ENCODE measurements at places on chromosomes 2 and 18.

DNA sequence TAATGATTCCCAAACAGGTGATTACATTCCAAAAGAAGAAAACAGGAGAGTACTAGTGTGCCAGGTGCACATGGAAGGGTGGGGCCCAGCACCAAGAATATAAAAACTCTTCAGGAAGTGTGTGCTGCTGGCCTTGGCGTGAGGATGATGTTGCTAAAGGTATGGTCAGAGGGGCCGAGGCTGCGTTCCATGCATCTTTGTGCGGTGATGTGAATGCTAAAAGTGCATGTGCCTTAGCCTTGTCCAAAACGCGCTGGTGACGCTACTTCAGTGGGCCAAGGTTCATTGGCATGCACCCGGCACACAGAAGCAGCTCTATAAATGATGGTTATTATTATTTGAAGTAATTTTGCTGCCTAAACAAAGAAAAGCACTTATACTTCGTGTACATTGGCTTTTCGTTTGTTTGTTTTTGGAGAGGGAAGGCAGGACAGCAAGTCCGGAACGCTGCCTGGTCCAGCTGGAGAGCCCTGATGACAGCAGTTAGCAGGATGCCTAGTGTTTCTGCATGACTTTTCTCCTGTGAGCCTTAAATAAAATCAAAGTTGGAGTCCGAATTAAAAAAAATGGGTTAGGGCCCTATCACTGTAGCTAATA is 2.9 kb downstream of the ALKAL2 start:
- no peak for DNase-seq

DNA sequence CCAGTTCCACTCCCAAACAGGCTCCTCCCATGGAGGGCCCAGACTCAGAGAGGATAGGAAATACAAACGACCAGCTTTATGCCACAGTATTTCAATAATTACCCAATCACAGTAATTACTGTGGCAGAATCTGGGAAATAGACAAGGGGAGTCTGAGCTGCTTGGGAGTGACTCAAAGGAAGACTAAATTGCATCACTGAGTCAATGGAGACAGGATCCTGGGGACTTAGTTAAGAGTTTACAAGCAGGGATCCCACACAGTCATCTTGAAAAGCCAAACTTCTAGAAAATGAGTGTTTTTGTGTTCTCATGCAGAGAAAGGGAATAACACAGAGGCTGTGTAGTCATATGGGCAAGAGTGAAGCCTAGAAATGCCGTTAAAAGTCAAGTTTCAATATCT is 1142.1 kb downstream of the CNTNAP5 start:
- DNase-seq = no peak

DNA sequence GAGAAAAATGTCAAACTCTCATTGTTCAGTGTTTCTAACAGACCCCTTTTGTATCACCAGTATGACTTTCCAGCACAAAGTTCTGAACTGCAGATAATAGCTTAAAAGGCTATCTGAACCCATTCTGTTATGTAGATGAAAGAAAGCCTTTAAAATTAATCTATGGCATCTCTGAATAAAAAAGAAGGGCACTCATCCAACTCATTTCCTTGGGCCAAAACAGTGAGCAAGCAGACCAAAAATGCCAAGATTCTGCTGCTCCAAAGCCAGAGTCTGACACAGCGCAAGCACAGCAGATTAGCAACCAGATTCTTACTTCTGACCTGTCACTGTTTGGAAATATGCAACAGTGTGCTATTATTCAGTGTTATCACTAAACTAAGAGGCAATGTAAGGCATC is 22.6 kb upstream of the ITGA6 start:
- DNase-seq = no peak

DNA sequence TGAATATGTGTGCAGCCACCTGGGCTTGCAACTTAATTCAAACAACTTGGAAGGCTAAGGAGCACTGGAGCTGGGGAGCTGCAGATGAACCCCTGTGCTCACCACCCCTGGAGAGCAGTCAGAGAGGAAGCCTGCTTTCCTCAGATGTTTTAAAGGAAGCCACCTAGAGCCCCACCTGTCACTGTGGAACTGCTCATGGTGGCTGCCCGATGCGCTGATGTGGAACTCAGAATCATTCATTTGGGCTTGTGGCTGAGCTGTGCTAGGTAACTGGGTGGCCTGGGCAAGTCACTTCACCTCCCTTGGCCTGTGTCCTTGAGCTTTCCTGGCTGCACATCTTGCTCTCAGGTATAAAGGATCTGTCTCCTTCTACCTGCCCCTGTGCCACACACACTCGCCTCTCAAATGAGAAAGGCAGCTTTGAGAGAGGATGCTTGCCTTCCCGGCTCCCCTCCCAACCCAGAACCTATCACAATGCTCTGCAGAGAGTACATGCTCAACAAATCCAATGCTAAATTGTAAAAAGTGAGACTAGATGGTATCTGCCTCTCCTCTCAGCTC is 41.3 kb downstream of the BCL11A start:
- no peak for DNase-seq

DNA sequence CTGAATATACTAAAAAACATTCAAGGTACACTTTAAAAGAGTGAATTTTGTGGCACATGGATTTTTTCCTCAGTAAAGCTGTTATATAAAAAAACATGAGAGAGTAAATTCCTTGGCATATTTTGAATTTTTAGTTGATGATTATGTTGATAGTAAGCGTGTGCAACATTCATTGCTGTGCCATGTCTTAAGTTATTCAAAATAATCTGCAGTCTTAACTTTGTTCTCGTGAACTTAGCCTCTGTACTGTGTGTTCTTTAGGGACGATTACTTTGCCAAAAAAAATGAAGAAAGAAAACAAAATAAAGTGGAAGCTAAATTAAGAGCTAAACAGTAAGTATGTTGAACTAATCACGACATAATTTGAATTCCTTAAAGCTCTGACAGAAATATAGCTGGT is 9.6 kb downstream of the SSB start:
- DNase-seq = no peak
